ENCODE measurements at places on chromosomes 16 and 17. TPM values are rescaled to one million over a fixed set of nuclear protein-coding genes. Genes with fewer than 3 reads are reported as not detected.

DNA sequence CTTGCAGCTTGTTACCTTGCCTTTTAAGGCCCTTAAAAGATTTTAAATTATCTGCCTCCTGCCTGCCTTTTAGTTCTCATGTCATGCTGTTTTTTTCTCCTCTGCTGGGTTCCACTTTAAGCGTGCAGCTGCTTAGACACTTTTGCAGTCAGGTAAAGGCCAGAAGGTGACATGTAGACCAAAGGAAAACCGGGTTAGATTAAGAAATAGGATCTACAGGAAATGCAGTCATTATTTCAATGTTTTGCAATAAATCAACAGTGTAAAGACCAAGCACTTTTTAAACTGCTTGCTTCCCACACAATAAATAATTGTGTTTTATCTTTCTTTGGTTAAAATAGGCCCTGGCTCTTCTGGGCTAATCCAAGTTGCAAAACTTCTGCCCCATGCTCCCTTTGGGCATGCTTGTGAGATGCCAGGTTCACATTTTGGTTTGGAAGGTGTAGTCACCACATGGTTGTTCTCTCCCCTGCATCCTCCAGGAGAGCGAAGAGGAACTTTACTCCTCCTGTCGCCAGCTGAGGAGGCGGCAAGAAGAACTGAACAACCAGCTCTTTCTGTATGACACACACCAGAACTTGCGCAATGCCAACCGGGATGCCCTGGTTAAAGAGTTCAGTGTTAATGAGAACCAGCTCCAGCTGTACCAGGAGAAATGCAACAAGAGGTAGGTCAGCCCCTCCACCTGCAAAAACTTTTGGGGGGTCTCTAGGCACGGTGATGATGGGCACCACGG lies 54.9 kb downstream of the SDR42E1 start:
- H3K4me3 ChIP-seq = no peak overlapping the region
- no peaks in the 10 kb centered on the region for H3K36me3 ChIP-seq
- H3K4me1 ChIP-seq = no peaks in the 10 kb centered on the region
- DNase-seq = peak; percentile 68

Gene CYBA
- total RNA-seq = 257 TPM

Gene MEAK7
- total RNA-seq = 10.8 TPM

Gene RAC3
- 3.4 TPM for total RNA-seq

DNA sequence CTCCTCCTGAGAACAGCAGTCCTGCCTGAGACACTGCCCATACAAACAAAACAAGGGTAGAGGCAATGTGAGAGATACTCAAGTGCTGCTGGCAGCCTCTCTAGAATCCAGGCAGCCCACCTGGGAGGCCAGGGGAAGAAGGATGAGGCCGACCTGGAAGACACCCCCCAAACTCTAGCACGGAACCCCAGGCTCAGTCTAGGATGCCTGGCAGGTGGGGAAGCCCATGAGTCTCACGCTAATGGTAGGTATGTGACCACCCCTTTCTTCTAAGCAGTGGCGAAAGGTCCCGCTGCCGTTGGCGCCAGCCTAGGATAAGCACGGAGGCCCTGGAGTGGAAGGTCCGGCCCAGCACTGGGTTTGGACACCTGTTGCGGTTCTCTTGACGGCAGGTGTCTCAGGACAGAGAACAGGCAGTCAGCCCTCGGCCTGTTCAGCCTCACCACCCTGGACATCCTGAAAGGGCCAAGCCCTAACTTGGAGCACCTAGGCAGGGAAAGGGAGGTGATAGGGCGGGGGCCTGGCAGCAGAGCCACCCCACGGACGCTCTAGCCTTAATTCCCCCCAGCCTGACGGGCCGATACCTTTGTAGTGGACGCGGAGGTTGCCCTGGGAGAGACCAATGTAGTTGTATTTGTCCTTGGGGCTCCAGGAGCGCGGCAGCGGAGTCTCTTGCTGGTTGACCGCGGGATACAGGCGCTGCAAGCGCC lies 487 bp downstream of the RANBP10 start:
- DNase-seq = peak; percentile 72
- H3K4me1 ChIP-seq = peaks cover 20% of the 10 kb centered on the region
- peak overlapping the region; percentile 80 for H3K4me3 ChIP-seq
- H3K27ac ChIP-seq = peak overlapping the region; percentile 80
- H3K36me3 ChIP-seq = peaks cover 14% of the 10 kb centered on the region
- no peaks in the 10 kb centered on the region for H3K27me3 ChIP-seq

DNA sequence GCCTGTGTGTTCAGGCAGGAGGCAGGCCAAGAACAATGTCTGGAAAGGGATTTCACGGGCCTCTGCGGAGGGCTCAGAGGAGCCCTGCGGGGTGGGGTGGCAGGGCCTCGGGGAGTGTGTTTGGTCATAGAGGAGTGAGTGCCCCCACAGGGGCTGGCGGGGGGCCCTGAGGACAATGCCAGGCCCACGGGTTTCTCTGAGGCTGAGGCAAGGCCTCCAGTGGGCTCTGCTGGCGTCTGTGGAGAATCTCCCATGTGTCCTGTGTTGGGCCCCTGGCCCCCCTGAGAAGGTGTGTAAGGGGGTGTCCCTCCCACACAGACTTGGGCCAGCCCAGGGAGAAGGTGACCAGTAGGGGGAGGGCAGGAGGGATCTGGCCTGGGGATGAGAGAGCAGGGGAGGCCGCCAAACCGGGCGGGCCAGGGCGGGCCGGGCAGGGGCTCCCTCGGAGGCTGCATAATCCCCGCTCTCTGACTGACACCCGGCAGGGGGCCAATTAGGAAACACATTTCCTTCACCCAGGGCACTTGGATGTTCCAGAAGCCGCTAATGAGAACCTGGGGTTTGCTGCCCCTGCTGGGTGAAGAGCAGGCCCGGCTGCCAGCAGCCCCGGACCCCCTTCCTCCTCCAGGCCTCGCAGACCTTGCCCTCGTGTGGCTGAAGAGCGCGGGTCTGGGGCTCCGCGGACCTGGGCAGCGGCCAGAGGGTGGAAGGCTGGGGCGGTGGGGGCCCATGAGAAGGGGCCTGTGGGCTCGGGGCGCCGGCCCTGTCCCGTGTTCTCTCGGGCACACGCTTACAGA lies 204.2 kb downstream of the NTN1 start:
- no peak for DNase-seq
- no peaks in the 10 kb centered on the region for H3K36me3 ChIP-seq
- peaks cover 5% of the 10 kb centered on the region for H3K27me3 ChIP-seq
- no peaks in the 10 kb centered on the region for H3K4me1 ChIP-seq

Gene DHRS7C
- not detected for total RNA-seq

DNA sequence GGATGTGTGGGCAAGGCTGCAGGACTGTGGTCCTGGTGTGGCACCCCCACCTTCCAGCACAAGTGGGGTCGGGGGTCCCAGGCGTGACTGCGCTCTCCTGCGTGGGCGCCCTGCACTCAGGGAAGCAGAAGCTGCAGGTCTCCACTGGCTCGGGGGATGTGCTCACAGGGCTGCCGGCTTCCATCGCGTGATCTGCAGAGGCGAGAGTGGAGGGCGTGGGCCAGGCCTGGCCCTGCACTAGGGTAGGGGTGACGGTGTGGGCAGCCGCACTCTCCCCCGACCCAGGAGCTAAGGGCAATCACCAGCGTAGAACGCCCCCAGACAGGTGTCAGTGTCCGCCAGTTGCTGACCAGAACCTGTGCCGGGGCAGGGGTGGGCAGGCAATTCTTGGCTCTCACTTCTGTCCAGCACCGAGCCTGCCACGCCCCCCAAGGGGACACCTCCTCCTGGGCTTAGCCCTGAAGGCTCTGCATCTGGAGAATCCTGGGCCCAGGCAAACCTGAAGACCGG lies 32.3 kb downstream of the TNFRSF13B start:
- H3K27me3 ChIP-seq = no peaks in the 10 kb centered on the region
- no peaks in the 10 kb centered on the region for H3K36me3 ChIP-seq
- DNase-seq = peak; percentile 60
- no peaks in the 10 kb centered on the region for H3K4me1 ChIP-seq

GRCh38 chr16:87790292-87791100 lies 24.7 kb upstream of the KLHDC4 start:
- no peaks in the 10 kb centered on the region for H3K4me1 ChIP-seq
- H3K36me3 ChIP-seq = no peaks in the 10 kb centered on the region
- H3K27me3 ChIP-seq = no peaks in the 10 kb centered on the region
- no peak for DNase-seq
- no peak overlapping the region for H3K4me3 ChIP-seq
- H3K27ac ChIP-seq = no peak overlapping the region

GRCh38 chr17:1979182-1979985 lies 45.8 kb downstream of the RTN4RL1 start:
- no peaks in the 10 kb centered on the region for H3K36me3 ChIP-seq
- DNase-seq = no peak
- H3K27ac ChIP-seq = no peak overlapping the region

DNA sequence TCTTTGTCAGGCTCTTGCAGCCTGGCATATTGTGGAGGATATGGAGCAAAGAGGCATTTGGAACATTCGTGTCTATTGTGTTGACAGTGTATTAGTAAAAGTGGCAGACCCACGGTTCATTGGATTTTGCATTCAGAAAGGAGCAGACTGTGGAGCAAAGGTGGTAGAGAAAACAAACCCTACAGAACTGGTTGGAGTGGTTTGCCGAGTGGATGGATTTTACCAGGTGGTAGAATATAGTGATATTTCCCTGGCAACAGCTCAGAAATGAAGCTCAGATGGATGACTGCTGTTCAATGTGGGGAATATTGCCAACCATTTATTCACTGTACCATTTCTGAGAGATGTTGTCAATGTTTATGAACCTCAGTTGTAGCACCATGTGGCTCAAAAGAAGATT lies 44.5 kb downstream of the EFCAB13 start:
- no peak overlapping the region for H3K27ac ChIP-seq
- H3K36me3 ChIP-seq = no peaks in the 10 kb centered on the region
- H3K27me3 ChIP-seq = no peaks in the 10 kb centered on the region
- no peak for DNase-seq
- no peaks in the 10 kb centered on the region for H3K4me1 ChIP-seq

- no peak for DNase-seq
- no peaks in the 10 kb centered on the region for H3K27me3 ChIP-seq
- H3K4me3 ChIP-seq = no peak overlapping the region
These were observed 17.5 kb downstream of the EPN2 start for GRCh38 chr17:19254651-19255050.

DNA sequence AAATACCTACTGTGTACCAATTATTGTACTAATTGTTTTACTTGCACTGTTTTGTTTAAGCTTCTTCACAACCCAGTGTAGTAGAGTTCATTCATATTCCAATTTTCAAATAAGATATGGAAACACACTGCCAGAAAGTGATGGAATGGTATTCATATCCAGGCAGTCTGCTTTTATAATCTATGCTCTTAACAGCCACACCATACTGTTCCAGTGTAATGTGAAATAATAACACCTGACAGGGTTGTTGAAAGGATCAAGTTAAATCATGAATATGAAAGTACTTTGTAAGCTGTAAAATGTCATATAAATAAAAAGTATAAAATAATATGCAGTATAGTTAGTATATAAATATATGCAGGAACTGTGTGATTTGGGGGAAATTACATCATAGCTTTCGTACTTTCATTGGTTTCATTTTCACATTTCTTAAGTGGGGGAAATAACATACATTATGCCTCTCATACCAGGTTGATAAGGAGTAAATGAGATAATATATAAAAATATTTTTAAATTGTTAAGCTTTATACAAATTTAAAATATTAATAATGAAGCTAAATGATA lies 230.8 kb downstream of the TANC2 start:
- H3K27me3 ChIP-seq = no peaks in the 10 kb centered on the region
- peaks cover 13% of the 10 kb centered on the region for H3K36me3 ChIP-seq
- peaks cover 4% of the 10 kb centered on the region for H3K4me1 ChIP-seq
- no peak overlapping the region for H3K4me3 ChIP-seq
- no peak for DNase-seq
- H3K27ac ChIP-seq = no peak overlapping the region

Gene MYCBPAP
- total RNA-seq = 1.3 TPM

- peak overlapping the region; percentile 33 for H3K27ac ChIP-seq
- H3K36me3 ChIP-seq = no peaks in the 10 kb centered on the region
- peaks cover 51% of the 10 kb centered on the region for H3K4me1 ChIP-seq
These were observed 33.1 kb downstream of the RAI1 start for GRCh38 chr17:17714261-17714866.

- H3K4me3 ChIP-seq = no peak overlapping the region
- H3K27me3 ChIP-seq = no peaks in the 10 kb centered on the region
- H3K4me1 ChIP-seq = peaks cover 11% of the 10 kb centered on the region
- no peak for DNase-seq
- H3K36me3 ChIP-seq = no peaks in the 10 kb centered on the region
These were observed 119.0 kb upstream of the HS3ST2 start for GRCh38 chr16:22694887-22695382.

DNA sequence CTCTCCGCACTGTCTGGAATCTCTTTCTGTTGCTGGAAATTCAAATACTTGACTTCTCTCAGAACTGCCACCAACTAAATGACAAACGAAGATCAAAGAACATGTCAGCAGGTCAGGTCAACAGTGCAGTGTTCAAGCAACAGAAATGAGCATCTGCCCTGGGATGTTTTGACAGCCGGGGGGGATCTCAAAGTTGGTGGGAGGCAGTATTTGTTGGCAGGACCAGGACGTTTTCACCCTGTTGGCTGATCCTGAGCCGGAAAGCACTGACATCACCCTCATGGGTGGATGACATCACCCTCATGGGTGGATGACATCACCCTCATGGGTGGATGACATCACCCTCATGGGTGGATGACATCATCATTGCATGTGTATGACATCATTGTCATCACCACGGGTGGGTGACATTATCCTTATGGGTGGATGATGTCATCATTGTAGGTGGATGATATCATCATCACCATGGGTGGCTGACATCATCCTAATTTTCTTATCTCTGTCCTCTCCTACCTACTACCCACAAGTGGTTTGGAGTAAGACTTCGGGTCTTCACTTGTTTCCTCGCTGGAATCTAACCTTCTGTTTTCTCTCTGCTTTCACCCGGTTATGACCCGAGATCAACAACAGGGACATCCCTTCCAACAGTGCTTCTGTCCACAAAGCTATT lies 18.9 kb downstream of the DNAH17 start:
- H3K4me3 ChIP-seq = no peak overlapping the region
- H3K36me3 ChIP-seq = no peaks in the 10 kb centered on the region
- no peak overlapping the region for H3K27ac ChIP-seq
- no peaks in the 10 kb centered on the region for H3K4me1 ChIP-seq
- DNase-seq = no peak

GRCh38 chr17:81249223-81250040 lies 10.3 kb downstream of the NDUFAF8 start:
- DNase-seq = no peak
- H3K36me3 ChIP-seq = peaks cover 38% of the 10 kb centered on the region
- H3K4me3 ChIP-seq = no peak overlapping the region
- peaks cover 4% of the 10 kb centered on the region for H3K4me1 ChIP-seq

GRCh38 chr17:28258347-28258887 lies 60.6 kb upstream of the TMEM97 start:
- no peak for DNase-seq
- H3K4me3 ChIP-seq = no peak overlapping the region
- peaks cover 5% of the 10 kb centered on the region for H3K27me3 ChIP-seq
- H3K4me1 ChIP-seq = no peaks in the 10 kb centered on the region
- H3K36me3 ChIP-seq = no peaks in the 10 kb centered on the region

- H3K36me3 ChIP-seq = no peaks in the 10 kb centered on the region
- H3K4me3 ChIP-seq = peak overlapping the region; percentile 96
- H3K4me1 ChIP-seq = no peaks in the 10 kb centered on the region
- no peaks in the 10 kb centered on the region for H3K27me3 ChIP-seq
- peak; percentile 63 for DNase-seq
- peak overlapping the region; percentile 77 for H3K27ac ChIP-seq
These were observed 992 bp downstream of the GDPD1 start for GRCh38 chr17:59221159-59221847.

Data from upper lobe of right lung (tissue), 1 donor.